ENCODE measurements at places on chromosomes 2 and 18. TPM values are rescaled to one million over a fixed set of nuclear protein-coding genes. Genes with fewer than 3 reads are reported as not detected.

EFEMP1 gene
- 198 TPM for polyA plus RNA-seq

PECR gene
- polyA plus RNA-seq, result 12.8 TPM

CIB4 gene
- polyA plus RNA-seq, result not detected

CROCC2 gene
- not detected for polyA plus RNA-seq

GRCh38 chr2:86254576-86255538, 55.6 kb downstream of the MRPL35 start:
- DNase-seq, result no peak

GRCh38 chr2:169661265-169661664, 32.9 kb downstream of the CFAP210 start:
- no peak for DNase-seq

- no peak for DNase-seq
Observed at GRCh38 chr2:5617796-5618195, 74.4 kb upstream of the SOX11 start.

- DNase-seq, result peak; percentile 72
Observed at GRCh38 chr2:133253793-133254192, 314.5 kb downstream of the NCKAP5 start.

DNA sequence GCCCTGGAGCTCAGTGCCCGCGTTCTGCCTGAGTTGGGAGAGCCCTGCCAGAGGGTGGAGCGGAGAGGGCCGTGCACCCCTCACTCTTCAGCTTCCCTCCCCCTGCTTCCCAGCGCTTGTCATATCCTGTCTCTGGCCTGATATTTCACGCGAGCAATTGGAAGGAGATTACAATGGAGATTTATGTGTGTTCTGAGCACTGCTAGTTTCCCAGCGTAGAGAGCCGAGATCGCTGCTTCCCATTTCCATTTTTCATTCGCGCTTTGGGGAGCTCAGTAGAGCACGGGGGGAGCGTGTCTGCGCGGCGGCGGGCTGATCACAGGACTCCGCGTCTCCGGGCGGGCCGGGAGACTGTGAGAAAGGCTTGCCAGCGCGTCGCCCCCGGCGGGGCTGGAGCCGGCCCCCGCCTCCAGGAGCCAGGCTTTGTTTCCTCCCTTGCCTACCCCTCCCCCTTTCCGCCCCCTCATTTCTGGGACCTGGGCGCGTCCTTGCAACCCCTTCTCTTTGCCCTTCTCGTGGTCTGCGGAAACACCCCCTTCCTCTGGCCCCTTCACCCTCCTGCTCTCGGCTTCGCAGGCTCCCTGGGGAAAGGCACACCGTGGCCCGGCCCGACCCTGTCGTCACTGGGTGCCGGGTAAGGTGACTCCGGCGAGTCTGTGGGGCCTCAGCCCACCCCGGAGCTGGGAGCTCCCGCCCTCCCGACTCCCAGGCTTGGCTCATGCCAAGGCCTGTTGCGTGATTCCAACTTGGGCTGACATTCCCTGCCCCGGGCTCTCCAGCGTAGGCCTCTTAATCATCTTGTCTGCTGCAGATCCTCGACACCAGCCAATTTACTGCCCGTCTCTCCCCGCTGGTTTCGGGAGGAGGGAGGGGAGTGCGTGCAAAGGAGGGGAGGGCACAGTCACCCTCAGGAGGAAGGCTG, 5.8 kb downstream of the DLX2 start:
- peak; percentile 39 for DNase-seq

DNA sequence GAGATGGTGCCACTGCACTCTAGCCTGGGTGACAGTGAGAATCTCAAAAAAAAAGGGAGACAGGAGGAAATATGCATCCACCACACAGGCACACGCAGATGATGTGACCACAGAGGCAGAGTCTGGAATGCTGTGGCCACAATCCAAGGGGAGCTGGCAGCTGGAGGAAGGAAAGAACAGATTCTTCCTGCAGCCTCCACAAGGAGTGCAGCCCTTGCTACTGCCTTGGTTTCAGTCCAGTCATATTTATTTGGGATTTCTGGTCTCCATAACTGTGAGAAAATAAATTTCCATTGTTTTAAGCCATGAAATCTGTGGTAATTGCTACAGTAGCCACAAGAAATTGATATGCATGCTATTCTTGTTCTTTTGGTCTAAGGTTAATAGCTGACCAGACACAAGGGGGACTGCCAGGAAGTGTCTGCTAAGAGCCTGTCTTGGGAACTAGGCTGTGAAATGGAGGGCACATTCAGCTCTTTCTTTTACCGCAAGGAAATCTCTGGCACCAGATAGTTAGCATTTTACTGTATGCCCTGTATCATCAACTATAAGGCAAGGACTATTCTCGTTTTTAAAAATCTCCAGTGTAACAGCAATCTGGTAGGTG, 133.1 kb upstream of the SEC11C start:
- DNase-seq, result no peak

DNA sequence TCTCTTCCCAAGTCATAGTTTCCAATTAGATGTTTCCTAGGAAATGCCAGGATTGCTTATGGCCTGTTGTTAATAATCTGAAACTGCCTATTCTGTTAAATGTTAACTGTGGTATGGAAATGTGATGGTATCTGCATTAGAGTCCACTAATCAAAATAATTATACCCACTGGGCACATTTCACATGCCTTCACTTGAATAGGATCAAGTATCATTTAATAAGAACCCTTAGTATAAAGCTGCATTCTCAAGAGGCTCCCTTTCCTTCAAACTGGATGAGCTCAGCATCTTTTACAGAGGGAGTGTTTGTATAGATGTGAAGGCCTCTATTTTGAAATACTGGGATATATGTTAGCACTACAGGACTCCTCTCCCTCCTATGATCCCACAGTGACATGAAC, 477.2 kb upstream of the VRK2 start:
- no peak for DNase-seq

DNA sequence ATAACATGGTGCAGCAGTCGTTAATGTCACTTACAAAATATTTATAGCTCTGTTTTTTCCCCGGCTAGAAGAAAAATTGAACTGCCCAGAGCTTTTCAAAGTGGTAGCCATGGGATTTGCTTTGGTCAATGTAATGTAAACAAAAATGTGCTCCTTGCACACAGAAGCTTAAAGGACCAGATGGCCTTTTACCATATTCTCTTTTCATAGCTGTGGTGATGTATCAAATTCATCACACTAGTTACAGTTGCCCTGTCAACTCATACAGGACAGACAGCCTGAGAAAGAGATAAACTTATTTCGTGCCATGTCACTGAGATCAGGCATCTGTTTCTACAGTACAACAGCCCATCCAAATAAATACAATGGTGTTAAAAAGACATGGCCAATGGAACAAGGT, 368.1 kb upstream of the CDH19 start:
- DNase-seq, result no peak

DNA sequence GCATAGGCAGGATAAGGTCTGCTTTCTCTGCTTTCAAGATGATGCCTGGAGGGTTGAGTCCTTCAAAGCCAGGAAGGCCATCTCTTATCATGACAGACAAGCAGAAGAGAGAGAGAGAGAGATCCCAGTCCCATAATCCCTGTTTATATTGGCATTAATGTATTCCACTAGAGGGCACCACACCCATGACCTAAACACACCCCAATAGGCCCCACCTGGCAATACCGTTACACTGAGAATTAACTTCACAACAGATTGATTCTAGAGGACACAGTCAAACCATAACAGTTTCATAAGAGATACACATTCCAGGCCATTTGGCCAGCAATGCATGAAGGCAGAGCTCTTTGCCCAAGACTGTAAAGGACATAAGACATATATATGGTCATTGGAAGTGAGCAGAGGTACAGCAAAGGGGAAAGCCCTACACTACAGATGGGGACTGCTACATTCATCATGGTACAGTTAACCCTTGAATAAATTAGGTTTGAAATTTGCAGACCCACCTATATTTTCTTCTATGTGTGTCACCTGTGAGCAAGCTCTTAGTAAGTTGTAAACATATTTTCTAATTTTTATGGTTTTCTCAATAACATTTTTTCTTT, 1516.1 kb downstream of the RPIA start:
- no peak for DNase-seq

- DNase-seq, result no peak
Observed at GRCh38 chr2:37816686-37817085, 108.4 kb upstream of the RMDN2 start.

GRCh38 chr18:42086288-42086687, 131.3 kb downstream of the PIK3C3 start:
- DNase-seq, result peak; percentile 49

All from IMR-90 (cell line).